ENCODE measurements at places on chromosomes 1 and 21.

DNA sequence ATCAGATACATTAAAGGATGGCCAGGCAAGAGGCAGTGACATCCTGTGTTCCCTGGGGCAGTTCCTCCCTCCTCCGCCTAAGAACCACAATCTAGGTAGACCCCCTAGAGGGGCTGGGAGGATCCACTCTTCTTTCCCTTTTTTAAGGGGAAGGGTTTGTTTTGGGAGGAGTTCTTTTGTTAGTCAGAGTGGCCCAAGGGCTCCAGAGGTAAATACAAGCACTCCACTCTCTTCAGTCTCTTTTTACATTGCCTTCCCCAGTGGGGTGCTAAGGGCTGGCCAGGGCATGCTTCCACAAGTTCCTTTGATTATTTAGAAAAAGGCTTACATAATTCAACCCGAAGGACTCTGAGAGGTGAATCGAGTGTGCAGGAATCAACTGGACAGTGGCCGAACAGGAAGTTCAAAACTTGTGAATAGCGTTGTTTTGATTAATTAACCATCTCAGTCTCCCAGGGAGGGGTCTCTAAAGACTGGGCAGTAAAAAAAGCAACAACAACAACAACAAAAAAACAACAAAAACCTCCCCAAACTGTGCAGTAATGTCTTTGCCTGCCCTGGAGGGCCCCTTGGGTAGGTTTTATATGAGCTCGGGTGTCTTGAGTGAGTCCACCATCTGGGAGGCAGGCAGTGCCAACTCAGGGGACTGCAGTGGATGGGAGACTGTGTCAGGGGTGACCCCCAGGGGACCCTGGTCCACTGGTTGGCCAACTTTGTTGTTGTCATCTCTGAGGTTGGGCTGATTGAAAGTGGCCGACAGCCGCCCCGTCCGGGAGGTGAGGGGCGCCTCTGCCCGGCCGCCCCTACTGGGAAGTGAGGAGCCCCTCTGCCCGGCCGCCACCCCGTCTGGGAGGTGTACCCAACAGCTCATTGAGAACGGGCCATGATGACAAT lies 33.2 kb upstream of the ENO1 start:
- no peak for DNase-seq

DNA sequence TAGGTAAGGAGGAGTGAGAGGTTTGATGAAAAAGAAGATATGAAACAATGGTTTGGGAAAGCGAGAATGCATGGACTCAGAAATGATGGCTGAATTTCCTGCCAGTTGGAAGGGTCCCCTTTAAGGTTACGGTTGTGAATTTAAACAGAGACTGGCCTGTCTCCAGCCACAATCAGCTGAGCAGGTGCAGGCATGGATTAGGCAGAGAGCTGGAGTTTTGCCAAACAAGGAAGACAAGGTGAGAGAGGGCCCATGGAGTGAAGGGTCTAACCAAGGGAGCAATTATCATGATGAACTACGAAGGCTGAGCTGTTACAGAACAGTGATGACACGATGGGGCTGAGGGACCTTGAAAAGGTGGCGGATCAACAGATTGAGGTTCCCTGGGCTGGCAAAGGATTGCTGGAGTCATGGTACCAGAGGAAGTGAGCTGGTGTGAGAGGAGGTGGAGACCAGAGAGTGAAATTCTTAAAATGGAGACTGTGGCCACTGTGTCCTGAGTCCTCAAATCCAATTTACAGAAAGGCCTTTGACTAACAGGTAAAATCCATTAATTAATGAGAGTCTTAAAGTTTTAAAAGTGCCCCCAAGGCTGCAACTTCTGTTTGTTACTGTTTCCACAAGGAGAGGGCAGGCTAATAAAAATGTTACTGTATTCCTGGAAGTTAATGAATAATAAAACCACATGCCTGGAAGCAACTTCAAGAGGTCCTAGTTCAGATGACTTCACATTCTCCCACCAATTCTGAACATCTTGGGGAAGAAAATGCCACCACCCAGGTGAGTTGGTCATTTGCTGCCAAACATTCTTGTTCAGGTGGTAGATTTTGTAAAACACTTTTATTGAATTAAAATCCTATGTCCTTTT lies 41.5 kb downstream of the LHX9 start:
- DNase-seq: no peak

DNA sequence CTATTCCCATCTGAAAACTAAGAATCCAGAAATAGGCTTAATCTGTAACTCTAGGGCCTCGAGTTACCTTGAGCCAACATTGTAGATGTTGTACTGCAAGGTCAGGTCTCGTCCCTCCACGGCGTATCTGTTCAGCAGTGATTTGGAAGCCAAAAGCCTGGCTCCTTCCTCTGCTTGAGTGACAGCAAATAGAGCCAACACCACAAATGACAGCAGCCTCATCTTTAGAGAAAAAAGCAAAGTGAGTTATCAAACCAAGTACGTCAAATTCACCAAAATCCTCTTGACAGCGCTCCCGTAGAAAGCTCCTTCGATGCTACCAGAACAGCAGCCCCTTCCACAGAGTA lies 832 bp downstream of the SSR2 start:
- no peak for DNase-seq

DNA sequence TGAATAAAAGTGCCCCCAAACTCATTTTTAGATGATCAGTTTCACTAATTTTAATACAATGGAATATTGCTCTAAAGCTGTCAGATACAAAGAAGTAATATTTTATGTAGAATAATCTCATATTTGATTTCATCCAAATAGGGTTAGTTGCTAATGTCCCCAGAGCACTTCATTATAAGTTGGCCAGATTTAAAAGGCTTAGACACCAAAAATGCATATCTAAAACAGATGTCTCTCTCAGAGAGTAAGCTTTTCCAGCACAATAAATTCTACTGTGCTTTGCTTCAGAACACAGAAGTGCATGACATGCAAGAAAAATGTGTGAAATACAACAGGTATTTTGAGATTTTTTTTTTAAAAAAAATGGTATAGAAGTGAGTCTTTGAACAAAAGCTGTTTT lies 194.2 kb downstream of the LRRIQ3 start:
- no peak for DNase-seq

DNA sequence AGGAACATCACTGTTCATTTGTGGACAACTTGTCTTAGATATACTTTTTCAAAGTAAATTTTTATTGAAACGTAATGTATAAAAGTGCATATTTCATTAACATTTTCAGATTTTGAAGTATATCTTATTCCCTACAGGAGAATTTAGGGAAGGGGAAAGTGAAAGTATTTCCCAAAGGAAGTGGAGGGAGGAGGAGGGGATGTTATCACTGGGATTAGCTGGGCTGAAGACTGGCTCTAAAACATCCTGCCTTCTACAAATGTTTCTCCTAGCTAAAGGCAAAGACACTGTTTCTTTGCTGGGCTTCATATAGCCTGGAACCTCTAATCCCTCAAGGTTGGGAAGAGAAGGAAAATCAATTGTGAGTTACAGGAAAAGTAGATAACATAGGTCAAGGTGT lies 7.1 kb upstream of the ZNF697 start:
- DNase-seq: no peak

DNA sequence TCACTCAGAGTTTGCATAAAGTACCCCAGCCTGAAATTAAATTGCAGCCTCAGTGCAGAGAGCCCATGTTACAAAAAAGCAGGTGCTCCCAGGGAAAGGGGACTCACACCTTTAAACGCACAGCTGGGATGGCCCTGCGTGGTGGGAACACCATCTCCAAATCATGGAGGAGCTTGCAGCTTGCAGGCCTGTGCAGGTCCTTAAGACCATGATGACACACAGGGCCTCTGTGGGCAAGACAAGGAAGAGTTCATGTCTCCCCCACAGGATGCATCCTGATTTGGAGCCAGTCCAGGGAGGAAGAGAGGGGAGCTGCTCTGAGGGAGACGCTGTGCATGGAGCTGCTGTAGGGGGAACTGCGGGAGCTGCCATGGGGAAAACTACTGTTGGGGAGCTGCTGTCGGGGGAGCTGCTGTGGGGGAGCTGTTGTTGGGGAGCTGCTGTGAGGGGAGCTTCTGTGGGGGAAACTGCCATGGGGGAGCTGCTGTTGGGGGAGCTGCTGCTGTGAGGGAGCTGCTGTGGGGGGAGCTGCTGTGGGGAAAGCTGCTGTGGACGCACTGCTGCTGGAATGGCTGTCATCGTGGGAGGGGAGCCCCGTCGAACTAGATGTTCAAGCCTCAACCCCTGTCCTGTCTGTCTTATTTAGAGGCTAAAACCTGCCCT lies 113.9 kb downstream of the MATN1 start:
- DNase-seq: no peak

DNA sequence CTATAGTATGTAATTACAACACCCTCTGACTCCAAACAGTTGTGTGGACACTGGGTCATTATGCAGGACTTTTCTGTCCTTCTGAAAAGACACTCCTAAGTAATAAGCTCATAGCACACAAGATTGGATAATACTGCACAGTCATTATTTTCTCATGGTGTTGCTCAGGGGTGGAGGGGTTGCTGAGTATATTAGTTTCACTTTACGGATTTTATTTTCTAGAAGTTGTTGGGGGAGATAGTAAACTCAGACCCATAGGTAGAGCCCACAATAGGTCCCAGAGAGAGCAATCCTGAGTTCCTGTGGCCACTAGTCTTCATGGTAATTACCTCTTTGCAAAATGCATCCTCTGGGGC lies 53.4 kb downstream of the DUSP10 start:
- DNase-seq: no peak
